Small intestine (tissue), 16 donors: ENCODE measurements at places on chromosomes 7 and 10. TPM values are rescaled to one million over a fixed set of nuclear protein-coding genes. Genes with fewer than 3 reads are reported as not detected.
A peak's percentile ranks its signal among the peaks of the same experiment; 100 is the strongest.

DNA sequence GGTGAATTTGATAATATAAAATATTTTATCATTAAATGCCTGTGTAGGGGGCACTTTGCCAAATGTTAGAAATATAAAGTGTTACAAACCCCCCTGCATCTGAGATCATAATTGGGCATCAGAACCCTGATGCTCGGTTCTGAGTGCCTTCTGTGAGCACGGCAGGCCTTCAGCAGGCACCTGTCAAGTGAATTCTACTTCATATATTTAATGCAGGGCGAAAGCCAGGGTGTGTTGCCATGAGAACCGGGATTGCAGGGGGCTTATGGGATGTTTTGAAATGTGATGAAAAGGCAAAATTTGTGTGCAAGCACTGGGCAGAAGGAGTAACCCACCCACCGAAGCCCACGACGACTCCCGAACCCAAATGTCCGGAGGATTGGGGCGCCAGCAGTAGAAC is 57.2 kb downstream of the MRC1 start:
- H3K4me3 ChIP-seq = no peak overlapping the region
- no peaks in the 10 kb centered on the region for H3K36me3 ChIP-seq
- no peak for DNase-seq
- H3K27ac ChIP-seq = no peak overlapping the region
- H3K4me1 ChIP-seq = no peaks in the 10 kb centered on the region
- no peaks in the 10 kb centered on the region for H3K27me3 ChIP-seq

- no peak for DNase-seq
- peaks cover under 1% of the 10 kb centered on the region for H3K27me3 ChIP-seq
- H3K4me1 ChIP-seq = no peaks in the 10 kb centered on the region
- no peak overlapping the region for H3K27ac ChIP-seq
- no peak overlapping the region for H3K4me3 ChIP-seq
- H3K36me3 ChIP-seq = peaks cover 5% of the 10 kb centered on the region
Measured at GRCh38 chr10:131973160-131973951, 8.4 kb downstream of the BNIP3 start.

GRCh38 chr10:10915215-10915614 is 102.5 kb upstream of the CELF2 start:
- no peak for DNase-seq
- no peaks in the 10 kb centered on the region for H3K4me1 ChIP-seq
- no peaks in the 10 kb centered on the region for H3K36me3 ChIP-seq
- H3K27ac ChIP-seq = no peak overlapping the region

DNA sequence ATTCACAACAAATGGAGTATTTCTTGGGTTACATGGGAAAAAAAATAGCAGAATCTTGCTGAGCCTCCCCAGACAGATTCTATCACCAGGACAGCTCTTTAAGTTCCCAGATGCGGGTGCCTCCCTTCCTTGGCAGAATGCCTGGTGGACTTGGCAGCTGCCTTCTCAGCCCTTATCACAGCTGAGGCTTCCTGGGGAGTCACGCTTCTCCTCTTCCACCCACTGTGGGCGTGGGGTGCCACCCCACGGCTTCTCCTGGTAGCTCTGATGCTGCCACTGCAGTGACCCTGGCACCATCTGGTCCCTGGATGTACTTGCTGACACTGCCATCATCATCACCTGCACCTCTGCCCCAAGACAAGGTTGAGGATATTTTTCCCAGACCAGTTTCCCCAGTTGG is 16.2 kb upstream of the NME8 start:
- no peaks in the 10 kb centered on the region for H3K27me3 ChIP-seq
- peak; percentile 8 for DNase-seq
- H3K36me3 ChIP-seq = no peaks in the 10 kb centered on the region
- H3K27ac ChIP-seq = no peak overlapping the region
- no peak overlapping the region for H3K4me3 ChIP-seq

DNA sequence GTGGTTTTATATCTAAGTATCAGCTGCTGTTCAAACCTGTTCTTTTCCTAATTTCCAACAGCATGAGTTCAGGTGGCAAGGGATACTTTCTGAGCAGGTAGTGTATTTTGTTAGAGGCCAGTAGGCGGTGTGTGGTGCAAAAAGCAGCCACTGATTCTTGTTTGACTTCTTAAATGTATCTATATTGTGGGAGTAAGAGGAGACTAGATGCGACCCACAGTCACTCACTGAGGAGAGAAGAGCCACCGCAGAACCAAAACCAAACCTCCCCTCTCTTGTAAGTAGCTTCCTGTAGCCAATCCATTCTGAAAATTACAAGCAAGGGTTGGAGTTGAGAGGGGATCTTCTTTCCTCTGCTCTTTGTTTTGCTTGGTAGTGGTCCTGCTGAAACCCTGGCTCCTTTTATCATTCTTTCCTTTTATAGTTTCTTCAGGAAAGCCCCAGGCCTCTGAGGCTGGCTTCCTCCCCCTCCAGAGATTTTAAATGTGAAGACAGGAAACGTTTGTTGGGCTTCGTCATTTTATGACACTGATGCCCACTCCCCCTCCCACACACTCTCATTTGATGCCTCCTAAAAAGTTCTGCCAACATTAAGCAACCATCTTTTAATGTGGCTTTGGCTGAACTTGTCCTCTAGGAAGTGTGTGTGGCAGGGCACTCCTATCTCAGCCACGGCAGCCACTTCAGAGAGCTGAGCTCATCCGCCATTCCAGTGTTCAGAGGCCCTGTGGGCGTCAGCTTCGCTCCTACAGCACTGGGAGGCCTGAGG is 566.0 kb downstream of the SUGCT start:
- no peaks in the 10 kb centered on the region for H3K4me1 ChIP-seq
- DNase-seq = no peak
- no peaks in the 10 kb centered on the region for H3K36me3 ChIP-seq

- H3K27me3 ChIP-seq = no peaks in the 10 kb centered on the region
- no peaks in the 10 kb centered on the region for H3K36me3 ChIP-seq
- no peak overlapping the region for H3K4me3 ChIP-seq
- DNase-seq = no peak
Measured at GRCh38 chr10:35503578-35503977, 101.6 kb upstream of the GJD4 start.

GRCh38 chr10:122301055-122301810 is 30.1 kb downstream of the BTBD16 start:
- no peaks in the 10 kb centered on the region for H3K4me1 ChIP-seq
- H3K4me3 ChIP-seq = no peak overlapping the region
- H3K36me3 ChIP-seq = no peaks in the 10 kb centered on the region
- H3K27ac ChIP-seq = no peak overlapping the region

- H3K36me3 ChIP-seq = no peaks in the 10 kb centered on the region
- H3K27ac ChIP-seq = no peak overlapping the region
- DNase-seq = no peak
Measured at GRCh38 chr7:30207376-30207775, 72.6 kb downstream of the MTURN start.

DNA sequence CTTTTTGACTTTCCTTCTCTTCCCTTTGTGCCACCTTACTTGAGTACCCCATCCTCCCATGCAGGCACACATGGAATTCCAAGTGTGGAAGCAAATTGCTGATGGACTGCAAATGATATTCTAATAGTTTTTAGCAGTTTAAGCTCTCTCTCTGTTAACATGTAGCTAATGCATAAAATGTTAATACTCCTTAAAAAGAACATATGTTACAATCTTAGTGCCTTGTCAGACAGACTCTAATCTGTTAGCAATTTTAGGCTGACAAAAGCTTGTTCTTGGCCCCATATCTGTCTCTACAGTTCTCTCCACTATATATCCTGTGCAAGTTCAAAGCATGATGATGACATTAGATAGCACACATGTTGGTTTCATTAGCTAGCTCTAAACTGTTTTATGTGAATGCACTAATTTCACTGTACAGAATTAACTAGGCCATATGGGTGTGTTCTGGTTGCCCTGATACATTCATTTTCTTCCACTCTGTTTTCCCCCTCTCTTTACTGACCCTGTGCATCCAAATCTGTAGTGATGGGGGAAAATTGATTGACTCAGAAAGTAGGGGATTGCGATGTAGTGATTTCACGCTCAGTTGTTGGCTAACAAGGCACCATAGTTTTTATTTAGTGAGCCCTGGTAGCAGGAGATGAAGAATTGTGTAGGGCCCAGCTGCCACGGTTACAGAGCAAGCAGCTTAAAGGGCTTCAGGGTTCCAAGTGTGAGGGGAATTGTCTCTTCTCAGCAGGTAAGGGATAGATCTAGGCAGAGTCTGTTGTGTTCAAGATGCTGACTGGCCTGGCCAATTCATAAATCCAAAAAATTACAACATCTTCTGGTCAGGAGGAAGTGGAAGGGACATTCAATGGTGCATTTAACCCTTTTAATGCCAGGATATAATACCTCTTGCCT is 114.6 kb upstream of the FZD1 start:
- H3K27ac ChIP-seq = no peak overlapping the region
- H3K4me1 ChIP-seq = no peaks in the 10 kb centered on the region
- no peaks in the 10 kb centered on the region for H3K27me3 ChIP-seq
- no peaks in the 10 kb centered on the region for H3K36me3 ChIP-seq
- H3K4me3 ChIP-seq = no peak overlapping the region
- no peak for DNase-seq

DNA sequence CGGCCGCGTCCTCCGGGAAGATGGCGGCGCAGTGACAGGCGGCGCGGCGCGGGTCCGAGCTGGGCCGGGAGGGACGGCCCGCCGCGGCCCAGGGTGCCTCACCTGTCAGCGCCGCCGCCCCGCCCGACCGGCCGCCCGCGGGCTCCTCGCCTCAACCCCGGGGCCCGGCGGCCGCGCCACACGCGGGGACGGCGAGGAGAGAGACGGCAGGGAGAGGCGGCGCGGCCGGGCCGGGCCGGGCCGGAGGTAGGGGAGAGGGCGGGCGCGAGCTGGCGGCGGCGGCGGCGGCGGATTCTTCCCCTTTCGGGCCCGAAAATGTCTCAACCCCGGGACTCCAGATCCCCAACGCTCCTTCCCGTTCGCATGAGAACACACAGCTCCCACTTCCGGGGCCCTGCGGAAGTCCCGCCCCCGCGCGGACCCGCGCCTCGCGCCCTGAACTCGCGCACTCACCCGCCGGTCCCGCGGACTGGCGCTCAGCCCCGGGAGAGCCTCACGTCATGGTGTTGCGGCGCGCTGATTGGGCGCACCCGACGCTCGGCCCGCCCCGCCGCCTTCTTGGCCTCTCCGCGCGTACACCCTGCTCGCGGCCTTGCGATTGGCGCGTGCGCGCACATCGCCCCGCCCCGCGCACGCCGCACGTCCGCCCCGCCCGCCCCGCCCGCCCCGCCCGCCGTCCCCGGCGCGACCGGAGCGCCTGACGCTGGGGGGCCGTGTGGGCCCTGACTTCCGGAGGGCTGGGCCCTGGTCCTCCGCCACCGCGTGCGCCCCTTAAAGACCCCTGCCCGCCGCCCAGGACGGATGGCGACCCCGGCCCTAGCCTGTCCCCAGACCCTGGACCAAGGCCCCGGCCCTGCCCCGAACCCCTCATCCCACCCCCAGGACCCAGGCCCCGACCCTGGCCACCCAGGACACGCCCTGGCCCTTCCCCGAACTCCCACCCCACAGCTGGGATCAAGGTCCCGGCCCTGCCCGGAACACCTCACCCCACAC is at the start of gene LARP4B:
TSS of gene LARP4B (minus strand) at position 380 of the 993 bp plus-strand sequence. CDS start 45,984 bp downstream, outside the sequence.
- peak within 1 kb of the TSS; percentile 93 for H3K4me3 ChIP-seq
- peak within 1 kb of the TSS; percentile 97 for H3K27ac ChIP-seq
- peak; percentile 97 for DNase-seq
- no peaks in the 10 kb centered on the region for H3K27me3 ChIP-seq

DNA sequence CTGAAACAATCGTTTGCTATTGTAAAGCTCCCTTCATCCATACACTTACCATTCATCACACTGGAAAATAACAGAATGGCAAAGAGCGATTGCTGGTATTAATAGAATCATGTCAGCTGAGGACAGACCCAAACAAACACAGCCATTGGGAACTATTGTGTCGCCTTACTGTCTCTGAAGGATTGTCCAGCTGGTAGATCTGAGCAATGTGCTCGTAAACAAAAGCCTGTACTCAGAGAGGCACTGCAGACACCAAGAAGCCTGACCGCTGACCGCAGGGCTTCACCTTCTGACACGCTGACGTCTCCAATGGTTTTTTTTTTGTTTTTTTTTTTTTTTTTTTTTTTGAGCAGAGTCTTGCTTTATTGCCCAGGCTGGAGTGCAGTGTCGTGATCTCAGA is 151.0 kb upstream of the FRMD4A start:
- H3K27me3 ChIP-seq = peaks cover 3% of the 10 kb centered on the region
- H3K4me1 ChIP-seq = no peaks in the 10 kb centered on the region
- no peak overlapping the region for H3K27ac ChIP-seq
- DNase-seq = no peak

DNA sequence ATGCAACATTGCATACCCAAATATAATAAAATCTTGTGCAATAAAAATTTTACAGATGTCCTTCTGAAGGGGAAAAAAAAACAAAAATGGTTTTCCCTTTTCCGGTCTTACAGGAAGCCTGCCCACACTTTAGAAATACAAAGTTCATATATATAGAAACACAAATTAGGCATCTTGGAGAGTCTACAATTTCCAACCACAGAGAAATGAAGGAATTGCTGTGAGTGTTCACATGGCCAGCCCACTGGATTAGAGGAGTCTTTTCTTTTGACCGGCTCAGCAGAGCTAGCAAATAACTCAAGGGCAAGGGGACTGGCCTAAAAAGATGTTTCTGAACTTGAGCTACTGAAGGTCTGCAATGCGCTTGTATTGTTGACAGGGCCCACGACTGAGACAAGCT is 92.4 kb downstream of the GLI3 start:
- no peak overlapping the region for H3K4me3 ChIP-seq
- DNase-seq = no peak
- no peaks in the 10 kb centered on the region for H3K27me3 ChIP-seq

- no peak for DNase-seq
- no peak overlapping the region for H3K27ac ChIP-seq
- H3K27me3 ChIP-seq = peaks cover 7% of the 10 kb centered on the region
- no peaks in the 10 kb centered on the region for H3K36me3 ChIP-seq
- H3K4me1 ChIP-seq = no peaks in the 10 kb centered on the region
Measured at GRCh38 chr7:127322351-127322750, 69.6 kb upstream of the GRM8 start.

DNA sequence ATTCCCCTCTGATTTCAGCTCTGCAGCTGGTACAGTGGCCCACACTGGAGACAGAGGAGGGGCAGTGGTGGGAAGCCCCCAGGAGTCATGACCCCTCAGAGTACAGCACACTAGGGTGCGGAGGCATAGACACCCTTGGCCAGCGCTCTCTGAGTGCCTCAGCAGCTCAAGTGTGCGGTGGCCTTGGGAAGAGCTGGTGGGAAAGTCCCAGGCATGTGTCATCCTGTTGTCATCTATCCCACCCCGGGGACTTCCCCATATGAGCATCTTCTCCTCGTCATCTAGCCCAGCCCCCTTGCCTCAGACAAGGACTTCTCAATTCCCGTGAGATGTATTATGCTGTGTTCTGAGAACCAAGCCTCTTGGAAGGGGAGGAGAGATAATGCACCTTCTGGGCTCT is 15.6 kb upstream of the PPIF start:
- no peak for DNase-seq
- no peaks in the 10 kb centered on the region for H3K4me1 ChIP-seq
- H3K4me3 ChIP-seq = no peak overlapping the region
- no peaks in the 10 kb centered on the region for H3K27me3 ChIP-seq
- no peaks in the 10 kb centered on the region for H3K36me3 ChIP-seq
- no peak overlapping the region for H3K27ac ChIP-seq

LLCFC1 gene
- not detected for polyA plus RNA-seq

CLDN3 gene
- polyA plus RNA-seq = 302 TPM

NT5C2 gene
- polyA plus RNA-seq = 25.0 TPM

TRUB1 gene
- 21.7 TPM for polyA plus RNA-seq

PTF1A gene
- polyA plus RNA-seq = not detected

SFTPD gene
- 0.07 TPM for polyA plus RNA-seq
